ENCODE measurements at places on chromosomes 3 and 15.
A peak's percentile ranks its signal among the peaks of the same experiment; 100 is the strongest.

GRCh38 chr3:124597979-124598378 lies 132.3 kb upstream of the UMPS start:
- no peak for DNase-seq

- DNase-seq = no peak
Observed at GRCh38 chr15:73593304-73594074, 39.7 kb downstream of the NPTN start.

- DNase-seq = no peak
Observed at GRCh38 chr15:99590913-99591646, 25.3 kb downstream of the MEF2A start.

DNA sequence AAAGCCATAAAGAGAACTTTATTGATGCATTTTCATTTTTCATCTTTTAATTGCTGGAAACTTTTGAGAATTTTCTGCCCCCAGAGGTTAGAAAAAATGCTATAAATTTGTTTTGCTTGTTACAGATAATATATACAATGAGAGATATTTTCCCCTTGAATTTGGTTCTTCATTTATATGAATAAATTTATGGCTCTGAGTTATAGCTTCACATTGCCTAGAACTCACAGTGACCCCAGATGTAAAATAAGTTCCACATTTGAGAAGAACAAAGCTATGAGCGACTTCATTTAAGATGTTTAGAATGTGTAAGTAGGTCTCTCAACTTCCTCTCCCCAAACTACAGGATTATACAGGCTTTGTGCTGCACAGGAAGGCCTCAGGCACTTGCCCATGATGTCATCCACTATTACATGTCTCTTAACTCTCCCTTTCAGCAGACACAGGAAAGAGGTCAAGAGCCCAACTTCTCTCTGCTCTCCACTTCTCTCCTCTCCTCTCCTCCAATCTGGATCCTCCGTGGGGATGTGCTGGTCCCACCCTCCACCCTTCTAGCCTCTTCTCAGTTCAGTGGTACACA lies 92.8 kb downstream of the DUT start:
- no peak for DNase-seq

- DNase-seq = peak; percentile 89
Observed at GRCh38 chr15:34969340-34970097, at the start of gene AQR. TSS of gene AQR (minus strand) at chr15:34969742. CDS start at chr15:34969613, 129 bp downstream.

DNA sequence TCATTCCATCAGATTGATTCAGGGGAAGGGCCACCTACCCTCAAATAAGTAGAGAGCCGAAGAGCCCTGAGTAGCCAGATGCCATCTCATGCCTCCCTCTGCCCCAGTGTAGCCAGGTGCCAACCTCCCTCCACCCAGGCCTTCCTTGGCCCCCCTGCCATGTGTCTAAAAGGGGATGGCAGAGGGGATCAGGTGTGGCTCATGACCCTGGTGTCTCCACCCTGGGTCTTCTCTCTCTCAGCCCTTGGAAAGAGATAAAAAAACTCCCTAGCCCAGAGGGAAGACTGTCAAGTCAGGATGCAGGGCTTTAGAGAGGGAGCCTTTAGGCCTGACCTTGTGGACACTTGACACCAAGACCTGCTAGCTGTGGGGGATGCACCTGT lies 5.2 kb downstream of the GRM2 start:
- DNase-seq = no peak

- no peak for DNase-seq
Observed at GRCh38 chr15:90560229-90560776, 30.6 kb downstream of the CRTC3 start.

DNA sequence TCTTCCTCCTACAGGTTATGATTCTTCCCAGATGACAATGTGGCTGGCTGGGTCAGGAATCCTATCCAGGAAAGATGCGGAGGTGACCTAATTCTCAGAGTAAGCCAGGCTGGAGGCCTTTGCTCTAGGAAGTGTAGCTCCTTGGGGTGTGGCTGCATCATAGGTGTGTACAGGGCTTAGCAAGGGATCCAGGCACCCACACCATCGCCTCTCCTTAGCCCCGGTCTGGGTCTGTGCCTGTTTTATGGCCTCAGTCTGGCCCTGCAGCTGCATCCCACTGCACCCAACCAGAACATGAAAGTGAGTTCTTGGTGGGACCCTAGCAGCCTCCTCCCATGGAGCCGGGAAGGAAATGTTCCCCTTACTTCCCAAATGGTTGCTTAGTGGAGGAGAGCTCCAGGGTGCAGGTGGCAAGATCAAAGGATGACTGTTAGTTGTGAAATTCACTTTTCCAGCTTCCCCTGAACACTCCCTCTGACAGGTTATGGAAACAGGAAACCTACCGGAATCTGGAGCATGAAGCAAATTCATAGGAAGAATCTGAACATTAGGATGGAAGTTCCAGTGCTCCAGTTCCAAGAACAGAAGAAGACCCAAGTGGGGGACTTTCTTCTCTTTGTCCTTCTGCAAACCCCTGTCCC lies 2.7 kb upstream of the AMOTL2 start:
- DNase-seq = no peak

- DNase-seq = no peak
Observed at GRCh38 chr3:85933326-85933725, 974.5 kb downstream of the CADM2 start.

DNA sequence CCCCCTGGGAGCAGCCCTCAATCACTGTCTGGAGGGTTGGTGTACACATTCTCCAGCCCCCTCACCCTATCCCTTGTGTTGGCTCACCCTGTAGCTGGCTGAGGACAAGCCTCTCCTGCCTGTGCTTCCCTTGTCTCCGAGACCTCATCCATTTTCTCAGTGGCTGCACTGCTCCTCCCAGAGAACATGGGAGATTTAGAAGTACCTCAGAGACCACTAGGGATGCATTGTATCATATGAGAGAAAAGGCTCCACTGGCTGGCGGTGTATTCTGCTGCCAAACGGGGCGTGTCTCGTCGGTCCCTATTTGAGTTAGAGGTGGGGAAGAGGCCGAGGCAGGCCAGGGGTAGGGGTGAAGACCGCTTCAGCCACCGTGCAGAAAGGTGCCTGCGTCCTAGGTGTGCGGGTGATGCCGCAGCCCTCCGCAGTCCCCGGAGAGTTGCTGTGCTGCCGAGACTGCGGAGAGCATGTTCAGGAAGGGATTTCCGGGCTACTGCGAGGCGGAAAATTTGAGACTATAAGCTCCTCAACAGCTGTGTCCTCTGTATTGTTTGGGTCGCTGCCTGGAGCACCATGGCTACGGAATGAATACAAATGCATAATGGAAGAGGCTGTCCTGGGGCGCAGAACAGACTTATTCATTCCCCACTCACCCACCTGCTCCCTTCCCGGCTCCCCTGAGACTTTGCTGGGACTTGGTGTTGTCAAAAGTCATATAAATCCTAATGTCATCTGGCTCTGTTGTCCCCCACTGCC lies 43.8 kb downstream of the SPSB4 start:
- DNase-seq = no peak

DNA sequence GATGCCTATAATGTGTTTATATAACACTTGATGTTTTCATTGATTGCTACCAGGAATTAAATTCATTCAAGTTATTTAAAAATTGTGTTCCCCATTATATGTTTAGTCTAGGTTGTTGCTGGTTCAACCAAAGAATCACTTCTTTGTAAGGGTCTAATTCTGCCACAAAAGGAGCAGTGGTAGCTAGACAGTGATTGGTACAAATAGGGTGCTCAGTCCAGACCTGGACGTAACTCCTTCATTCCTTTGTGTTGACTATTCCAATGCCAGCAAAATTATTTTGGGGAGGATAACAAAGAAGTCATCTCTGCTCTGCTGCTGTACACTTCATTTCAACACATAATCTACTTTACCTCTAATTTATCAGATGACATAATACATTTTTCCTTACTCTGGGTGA lies 1.2 kb downstream of the CHMP2B start:
- no peak for DNase-seq

DNA sequence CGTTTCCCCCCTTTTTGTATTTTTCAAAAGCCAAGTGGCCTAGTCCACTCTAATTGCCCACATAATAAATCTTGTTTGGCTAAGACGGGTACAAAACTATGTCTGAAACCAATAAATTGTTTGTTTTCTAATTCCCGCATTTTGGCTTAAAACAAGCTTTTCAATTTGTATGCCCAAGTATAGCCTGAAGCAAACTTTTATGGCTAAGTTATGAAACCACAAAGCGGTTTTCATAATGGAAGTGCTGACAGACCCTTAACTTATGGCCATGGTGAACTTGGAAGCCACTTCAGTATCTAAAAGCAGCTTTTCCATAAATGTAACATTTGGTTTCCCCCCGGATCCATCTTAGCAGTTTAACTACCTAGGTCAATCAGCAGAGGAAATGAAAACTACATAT lies 29.9 kb upstream of the POLR2M start:
- no peak for DNase-seq

- no peak for DNase-seq
Observed at GRCh38 chr15:61623746-61624145, 394.6 kb upstream of the RORA start.

- DNase-seq = no peak
Observed at GRCh38 chr3:99940350-99940749, 122.7 kb downstream of the CMSS1 start.

DNA sequence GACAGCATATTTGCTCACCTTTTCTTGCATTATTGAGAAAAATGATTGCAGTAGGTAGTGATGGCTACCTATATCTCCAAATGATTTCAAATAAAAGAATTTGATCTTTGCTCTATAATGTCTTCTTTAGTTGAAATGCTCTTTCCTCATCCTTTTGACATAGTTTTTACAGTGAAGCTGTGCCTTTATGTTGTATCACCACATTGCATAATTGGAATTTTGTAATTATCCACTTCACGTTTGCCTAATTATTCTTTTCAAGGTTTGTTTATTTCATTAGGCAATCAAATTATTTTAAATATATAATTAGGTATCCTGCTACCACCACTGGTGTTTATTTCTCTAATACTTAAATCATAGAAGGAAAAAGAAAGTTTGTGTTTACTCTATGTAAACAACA lies 21.3 kb upstream of the P2RY13 start:
- no peak for DNase-seq

GRCh38 chr15:62989366-62990055 lies 53.0 kb upstream of the TPM1 start:
- DNase-seq = no peak

- no peak for DNase-seq
Observed at GRCh38 chr3:184582646-184583577, 21.3 kb downstream of the EPHB3 start.

- DNase-seq = no peak
Observed at GRCh38 chr3:120678331-120678947, 3.6 kb downstream of the HGD start.

- DNase-seq = no peak
Observed at GRCh38 chr3:101702726-101703125, 16.2 kb upstream of the RPL24 start.

GRCh38 chr3:45528429-45528828 lies 66.1 kb upstream of the LIMD1 start:
- DNase-seq = no peak

DNA sequence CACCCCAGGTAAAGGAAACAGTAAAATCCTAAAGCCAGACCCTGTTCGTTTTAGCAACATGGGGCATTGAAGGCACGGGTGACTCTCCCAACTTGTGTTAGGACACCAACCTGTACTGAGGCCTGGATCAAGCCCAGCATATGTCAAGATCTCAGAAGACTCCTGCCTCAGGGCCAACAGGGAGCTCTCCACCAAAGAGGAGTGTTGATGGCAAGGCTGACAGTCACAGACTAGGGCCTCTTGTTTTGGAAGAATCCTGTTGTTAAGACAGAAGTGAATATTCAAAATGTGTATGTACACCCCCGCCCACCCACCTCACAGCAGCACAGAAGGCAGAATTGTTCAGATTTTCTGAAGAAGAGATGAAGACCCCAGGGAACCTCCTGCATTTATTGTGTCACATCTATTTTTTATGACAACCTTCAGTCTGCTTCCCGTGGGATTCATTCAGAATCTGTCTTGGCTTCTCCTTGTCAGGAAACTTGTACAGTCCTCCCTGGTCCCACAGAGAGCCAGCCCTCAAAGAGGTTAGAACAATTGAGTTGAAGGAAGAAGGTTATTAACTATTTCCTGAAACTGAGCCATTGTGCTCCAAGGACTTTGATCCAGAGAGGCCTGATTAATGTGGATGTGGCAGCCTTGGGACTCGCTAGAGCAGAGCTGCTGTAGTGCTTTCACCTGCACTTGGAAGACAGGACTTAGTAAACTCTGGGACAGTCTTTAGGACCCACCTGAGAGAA lies 61.7 kb upstream of the PLXNA1 start:
- no peak for DNase-seq

GRCh38 chr3:70501561-70501960 lies 189.1 kb upstream of the MDFIC2 start:
- DNase-seq = no peak

GRCh38 chr3:112751061-112751460 lies 95.6 kb downstream of the CD200R1L start:
- DNase-seq = no peak

DNA sequence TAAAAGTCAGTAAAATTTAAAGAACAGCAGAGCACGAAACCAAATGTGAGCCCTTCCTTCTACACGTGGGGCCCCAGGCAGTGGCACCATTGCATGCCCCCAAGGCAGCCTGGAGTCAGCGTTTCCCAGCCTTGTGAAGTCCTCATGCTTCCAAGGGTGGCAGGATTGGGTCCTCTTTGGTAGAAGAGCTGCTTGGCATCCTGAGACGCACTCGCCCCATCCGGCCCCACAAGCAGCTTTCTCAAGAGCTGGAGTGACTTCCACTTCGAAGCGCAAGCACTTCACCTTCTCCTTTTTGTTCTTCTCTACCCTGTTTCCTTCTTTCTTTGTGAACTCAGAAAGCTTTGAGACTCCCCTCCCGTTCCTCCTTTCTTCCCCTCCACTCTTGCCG lies 34.7 kb downstream of the ZNF710 start:
- DNase-seq = no peak

DNA sequence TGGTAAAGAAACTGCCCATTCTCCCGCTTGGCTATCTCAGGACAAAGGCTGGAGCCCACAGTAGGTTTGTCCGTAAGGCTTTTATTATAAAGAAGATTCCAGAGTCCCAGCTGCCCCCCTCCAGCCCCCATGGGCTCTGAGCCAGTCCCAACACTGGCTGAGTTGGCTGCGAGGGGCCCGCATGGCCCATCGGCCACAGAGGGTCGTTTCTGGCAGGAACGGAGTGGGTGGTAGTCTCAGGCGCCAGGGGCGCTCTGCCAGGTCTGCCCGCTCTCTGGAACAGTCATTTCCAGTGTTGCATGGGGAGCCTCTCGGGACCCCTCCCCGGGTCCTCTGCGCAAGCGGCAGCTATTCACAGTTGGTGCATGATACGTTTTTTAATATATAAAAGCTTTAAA lies 12.2 kb downstream of the H1-8 start:
- no peak for DNase-seq

- no peak for DNase-seq
Observed at GRCh38 chr15:38424101-38424552, 29.8 kb upstream of the FAM98B start.

DNA sequence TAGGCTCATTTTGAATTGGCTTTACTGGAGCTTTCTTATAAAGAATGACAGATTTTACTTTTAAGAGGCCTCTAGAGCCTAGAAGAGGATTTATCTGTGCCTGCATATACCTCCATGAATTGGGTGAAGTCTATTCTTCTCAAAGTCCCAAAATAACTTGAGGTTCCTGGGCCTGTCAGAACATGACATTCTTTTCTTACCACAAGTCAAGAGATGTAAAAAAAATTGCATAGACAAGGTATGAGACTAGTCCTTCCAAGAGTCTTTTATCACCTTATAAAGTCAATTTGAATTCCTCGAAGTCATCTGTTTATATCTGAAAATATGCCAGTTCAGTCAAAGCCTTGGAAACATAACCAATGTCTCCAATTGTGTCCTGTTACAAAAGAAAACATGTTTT lies 17.2 kb upstream of the CD200 start:
- no peak for DNase-seq
